ENCODE measurements at places on chromosomes 16 and 17.

DNA sequence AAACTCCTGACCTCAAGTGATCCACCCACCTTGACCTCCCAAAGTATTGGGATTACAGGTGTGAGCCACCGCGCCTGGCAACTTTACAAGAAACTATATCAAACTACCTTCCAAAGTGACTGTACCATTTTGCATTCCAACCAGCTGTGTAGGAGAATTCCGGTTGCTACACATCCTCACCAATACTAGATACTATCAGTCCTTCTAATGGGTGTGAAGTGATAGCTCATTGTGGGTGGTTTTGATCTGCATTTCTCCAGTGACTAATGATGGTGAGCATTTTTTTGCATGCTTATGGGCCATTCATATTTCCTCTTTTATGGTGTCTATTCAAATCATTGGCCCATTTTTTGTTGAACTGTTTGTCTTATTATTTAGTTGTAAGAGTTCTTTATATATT lies 37.7 kb downstream of the SCNN1B start:
- no peak for DNase-seq

DNA sequence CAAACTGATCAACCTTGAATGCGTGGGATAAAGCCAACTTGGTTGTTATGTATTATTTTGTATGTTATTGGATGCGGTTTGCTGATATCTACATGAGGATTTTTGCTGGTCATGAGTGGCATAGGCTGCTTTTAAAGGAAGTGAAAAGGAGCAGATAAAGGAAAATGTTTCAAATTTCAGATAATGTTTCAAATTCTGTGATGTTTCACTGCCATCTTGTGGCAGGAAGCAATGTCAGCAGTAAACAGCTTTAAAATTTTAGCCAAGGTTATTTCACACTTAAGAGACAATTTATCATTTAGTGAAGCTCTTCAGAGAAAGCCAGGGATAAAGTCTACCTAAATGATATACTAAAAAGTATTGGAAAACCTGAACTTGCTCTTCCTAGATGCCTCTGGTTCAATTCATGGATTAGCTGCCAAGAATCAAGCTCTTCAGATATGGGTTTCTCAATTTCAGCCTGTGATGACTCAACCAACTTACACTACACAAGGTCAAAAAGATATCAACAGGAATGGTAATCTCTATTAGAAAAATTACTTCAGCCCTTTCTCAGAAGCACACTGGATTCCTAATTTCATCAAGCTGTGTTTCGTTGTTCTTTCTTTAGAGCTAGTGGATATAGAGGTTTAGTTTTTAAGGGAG lies 136.0 kb upstream of the C17orf78 start:
- DNase-seq = peak; percentile 61

- peak; percentile 53 for DNase-seq
Observed at GRCh38 chr16:68893710-68894705, 50.7 kb downstream of the TANGO6 start.

DNA sequence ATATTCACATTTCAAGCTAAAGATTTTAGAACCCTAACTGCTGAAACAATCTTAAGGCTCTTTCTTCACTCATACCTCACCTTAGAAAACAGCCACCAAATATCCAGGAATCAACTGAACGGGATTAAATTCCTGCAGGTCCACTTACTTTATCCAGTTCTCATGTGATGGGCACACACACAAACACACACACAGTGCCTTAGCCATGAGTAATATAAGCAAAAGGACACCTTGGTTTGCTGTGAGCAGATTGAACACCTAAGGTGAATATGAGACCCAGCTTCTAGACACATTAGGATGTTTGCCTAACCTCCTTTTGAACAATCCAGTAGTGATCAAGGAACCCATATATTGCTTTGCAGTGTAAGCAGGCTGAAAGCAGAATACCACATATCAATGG lies 81.5 kb downstream of the TUBD1 start:
- DNase-seq = no peak

GRCh38 chr16:57606847-57607501 lies 21.5 kb upstream of the ADGRG1 start:
- DNase-seq = no peak

GRCh38 chr16:25950586-25951281 lies 259.0 kb downstream of the HS3ST4 start:
- no peak for DNase-seq
